8988T (cell line): ENCODE measurements at places on chromosomes 6 and 20.

DNA sequence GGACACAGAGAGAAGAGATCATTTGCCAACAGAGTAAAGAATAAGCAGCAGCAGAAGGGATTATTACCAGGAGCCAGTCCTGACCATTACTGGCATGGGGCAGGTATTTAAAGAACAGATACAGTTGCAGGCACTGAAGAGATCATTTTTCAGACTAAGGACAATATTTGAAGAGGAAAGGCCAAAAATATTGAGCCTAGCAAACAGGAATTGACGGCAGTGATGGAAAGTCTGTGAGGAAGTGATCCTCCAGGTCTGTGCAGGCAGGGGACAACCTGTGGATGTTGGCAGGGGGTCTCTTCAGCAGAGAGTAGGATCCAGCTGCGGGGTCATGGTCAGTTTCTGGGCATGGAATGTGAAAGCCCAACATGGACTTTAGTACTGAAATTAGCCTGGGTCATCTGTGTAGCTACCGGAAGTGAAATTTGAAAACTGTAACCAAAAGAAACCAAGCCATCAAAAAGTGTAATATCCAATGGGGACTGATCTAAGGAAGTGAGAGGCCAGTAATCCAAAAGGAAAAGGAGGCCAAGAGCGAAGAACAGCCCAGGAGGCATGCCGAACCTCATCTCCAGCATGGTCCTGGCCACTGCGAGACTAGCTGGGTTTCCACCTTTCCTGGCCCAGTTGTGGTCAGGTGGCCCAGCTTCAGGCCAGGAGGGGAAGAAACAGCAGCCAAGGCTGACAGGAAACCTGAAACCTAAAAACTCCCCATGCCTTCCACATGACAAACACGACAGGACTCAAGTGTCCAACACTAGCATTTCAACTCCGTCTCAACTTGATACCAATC is 115.1 kb upstream of the TNFAIP3 start:
- no peak for DNase-seq

DNA sequence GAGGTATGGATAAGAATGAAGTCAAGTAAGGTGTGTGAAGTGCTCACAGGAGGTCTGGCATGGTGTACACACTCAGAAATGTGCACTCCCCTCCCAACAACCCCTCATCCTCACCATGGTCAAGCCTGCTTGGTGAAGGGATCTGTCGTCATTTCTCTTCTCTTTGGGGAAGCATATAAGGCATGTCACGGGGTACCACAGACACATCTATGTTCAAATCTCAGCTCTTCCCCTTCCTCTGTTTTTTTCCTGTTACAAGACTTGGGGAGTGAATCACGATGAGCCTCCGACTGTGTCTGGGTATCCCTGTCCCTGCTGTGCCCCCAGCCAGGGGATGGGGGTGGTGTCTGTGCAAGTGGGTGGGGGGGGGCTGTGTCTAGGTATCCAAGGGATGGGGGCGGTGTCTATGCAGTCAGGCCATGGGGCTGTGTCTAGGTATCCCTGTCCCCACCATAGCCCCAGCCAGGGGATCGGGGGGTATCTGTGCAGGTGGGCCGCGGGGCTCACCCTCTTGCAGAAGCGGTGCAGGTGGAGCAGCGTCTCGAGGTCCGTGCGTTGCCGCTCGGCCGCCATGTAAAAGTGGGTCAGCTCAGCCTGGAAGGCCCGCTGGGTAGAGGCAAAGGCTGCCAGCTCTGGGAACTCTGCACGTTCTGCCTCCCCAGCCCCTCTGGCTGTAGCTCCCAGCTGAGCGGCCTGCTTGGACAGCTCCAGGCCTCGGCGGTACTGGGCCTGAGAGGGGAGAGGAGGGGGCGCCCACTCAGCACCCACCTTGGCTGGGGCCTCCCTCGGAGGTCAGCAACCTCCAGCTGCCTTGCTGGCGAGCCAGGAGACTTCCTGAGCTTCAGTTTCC is 43.6 kb downstream of the KIAA1755 start:
- no peak for DNase-seq

- no peak for DNase-seq
Observed at GRCh38 chr6:30463651-30464618, 25.4 kb upstream of the HLA-E start.

GRCh38 chr6:166056637-166057036 is 111.0 kb downstream of the TBXT start:
- no peak for DNase-seq

DNA sequence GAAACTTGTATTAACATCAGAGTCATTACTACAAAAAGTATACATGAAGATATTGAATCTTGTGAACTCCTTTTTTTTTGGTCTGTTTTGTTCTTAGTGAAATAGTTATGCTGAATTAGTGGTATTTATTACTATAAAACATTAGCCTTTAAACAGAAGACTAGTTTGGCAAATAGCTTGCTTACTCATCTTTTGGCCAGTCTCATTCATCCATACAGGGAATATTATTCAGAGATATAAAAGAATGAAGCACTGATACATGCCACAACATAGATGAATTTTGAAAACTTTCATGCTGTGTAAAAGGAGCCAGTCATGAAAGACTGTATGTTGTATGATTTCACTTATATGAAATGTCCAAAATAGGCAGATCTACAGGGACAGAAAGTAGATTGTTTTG is 205.9 kb downstream of the ZFAND3 start:
- no peak for DNase-seq

GRCh38 chr6:13711324-13711732 is 307 bp downstream of the RANBP9 start:
- no peak for DNase-seq

GRCh38 chr6:112041535-112041934 is 12.4 kb upstream of the CCN6 start:
- DNase-seq: no peak

DNA sequence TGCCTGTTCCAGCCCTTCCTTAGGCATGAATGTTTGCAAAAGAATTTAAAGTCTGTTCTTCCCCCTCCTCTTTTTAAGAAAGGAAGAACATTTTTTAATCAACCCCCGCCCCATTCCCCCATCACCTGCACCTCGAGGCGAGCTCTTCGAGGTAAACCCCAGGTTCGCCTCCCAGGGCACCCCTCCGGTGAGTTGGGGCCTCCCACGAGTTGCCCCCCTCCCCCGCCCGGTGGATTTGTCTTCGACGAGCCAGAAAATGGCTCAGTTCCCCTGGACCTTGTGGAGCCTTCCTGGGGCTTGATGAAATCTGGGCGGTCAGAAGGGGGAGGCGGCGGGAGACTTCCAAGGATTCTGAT is 256 bp upstream of the OVOL2 start:
- DNase-seq: peak; percentile 46

GRCh38 chr20:25360631-25361286 is 29.9 kb downstream of the ABHD12 start:
- DNase-seq: peak; percentile 31

- DNase-seq: no peak
Observed at GRCh38 chr6:134247231-134247833, 70.6 kb downstream of the SGK1 start.

- DNase-seq: no peak
Observed at GRCh38 chr6:158619922-158620801, 24.4 kb downstream of the DYNLT1 start.

- DNase-seq: no peak
Observed at GRCh38 chr6:10355115-10355702, 59.7 kb downstream of the TFAP2A start.

DNA sequence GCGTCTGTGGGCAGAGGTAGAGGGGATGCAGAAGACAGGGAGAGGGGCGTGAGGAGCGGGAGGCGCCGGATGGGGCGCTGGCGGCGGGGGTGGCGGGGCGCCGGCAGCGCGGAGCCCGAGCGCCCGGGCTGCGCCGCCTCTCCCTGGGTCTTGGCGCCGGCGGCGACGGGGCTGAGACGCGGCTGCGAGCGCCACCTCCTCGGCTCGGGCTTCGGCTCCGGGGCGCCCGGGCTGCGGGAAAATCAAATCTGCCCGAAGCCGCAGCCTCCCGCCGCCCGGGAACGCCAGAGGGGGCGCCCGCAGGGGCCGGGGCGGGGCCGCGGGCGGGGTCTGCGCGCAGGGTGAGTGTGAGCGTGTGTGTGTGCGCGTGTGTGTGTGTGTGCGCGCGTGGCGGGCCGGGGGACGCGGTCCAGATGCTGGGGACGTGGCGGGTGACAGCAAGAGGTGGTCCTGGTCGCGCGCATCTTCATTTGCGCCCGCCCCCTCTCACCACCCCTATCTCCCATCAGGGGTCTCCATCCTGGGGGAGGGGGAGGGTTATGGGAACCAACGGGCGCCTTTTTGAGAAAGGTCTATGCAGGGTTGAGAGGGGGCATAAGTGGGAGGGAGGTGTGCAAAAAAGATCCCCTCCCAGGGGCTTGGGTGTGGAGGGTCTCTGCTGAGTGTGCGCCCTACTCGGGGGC is 646 bp upstream of the CPNE5 start:
- DNase-seq: peak; percentile 81

DNA sequence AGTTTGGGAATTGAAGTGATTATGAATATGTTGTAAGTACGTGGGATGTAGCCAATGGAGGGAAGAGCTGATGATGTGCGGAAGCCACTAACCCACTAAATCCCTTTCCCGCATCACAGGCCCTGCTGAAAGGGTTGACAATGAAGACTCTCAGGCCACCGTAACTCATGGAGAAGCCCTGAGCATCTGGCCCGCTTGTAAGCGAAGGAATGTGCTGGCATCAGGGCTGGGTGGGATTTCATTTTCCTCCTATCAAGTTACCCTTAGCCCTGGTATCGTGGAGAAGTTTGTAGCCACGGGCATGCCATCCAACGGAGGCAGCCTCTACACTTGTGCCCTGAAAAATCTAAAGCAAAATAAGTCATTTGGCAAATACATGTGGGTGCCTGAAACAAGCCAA is 355.0 kb downstream of the CDH26 start:
- DNase-seq: no peak

DNA sequence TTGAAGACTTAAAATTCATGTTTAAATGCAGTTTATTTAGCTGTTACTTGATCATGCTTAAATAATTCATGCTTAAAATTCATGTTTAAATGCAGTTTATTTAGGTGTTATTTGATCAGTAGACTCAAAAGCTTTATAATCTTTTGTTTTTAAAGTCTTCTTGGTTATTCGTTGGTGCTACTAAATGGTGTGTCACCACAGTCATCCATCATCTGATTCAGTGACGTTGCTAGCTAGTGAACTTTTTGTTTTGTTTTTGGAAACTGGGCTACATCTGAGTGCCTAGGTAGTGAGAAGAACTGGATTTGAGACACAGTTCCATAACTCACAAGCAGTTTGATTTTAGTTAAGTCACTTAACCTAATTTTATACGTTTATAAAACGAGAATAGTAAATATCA is 20.9 kb downstream of the SCAF8 start:
- DNase-seq: no peak

DNA sequence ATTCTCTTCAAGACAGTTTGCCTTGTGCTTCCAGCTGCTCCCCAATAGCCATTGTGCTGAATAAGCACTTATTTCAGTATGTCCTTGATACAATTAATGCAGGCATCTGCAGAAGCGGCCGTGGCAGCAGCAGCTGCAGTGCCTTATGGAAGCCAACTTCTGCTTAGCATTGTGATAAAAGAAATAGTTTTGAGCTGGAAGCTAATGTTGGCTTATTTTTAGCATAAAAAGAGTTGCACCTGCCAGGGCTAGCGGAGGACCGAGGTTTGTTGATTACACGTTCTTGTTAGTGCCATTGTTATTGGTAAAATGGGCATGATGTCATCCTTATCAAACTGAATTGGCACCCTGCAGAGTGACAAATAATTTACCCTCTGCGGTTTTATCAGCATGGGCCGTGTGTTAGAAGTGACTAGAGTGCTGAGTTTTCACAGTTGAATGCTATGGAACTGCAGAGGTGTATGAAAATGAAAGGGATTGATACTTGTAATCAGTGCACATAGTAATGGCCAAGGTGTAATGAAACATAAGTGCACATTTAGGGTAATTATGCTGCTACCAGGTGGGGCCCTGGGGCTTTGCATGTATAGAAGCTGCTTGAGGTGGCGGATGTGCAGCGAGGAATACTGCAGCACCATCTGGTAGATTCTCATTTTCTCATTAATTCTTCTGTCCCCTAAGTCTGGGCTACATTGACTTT is 334.3 kb downstream of the CDKAL1 start:
- DNase-seq: no peak

- no peak for DNase-seq
Observed at GRCh38 chr6:60867548-60867947, 1418.5 kb downstream of the KHDRBS2 start.

GRCh38 chr6:79048611-79049010 is 29.4 kb downstream of the PHIP start:
- DNase-seq: peak; percentile 7

DNA sequence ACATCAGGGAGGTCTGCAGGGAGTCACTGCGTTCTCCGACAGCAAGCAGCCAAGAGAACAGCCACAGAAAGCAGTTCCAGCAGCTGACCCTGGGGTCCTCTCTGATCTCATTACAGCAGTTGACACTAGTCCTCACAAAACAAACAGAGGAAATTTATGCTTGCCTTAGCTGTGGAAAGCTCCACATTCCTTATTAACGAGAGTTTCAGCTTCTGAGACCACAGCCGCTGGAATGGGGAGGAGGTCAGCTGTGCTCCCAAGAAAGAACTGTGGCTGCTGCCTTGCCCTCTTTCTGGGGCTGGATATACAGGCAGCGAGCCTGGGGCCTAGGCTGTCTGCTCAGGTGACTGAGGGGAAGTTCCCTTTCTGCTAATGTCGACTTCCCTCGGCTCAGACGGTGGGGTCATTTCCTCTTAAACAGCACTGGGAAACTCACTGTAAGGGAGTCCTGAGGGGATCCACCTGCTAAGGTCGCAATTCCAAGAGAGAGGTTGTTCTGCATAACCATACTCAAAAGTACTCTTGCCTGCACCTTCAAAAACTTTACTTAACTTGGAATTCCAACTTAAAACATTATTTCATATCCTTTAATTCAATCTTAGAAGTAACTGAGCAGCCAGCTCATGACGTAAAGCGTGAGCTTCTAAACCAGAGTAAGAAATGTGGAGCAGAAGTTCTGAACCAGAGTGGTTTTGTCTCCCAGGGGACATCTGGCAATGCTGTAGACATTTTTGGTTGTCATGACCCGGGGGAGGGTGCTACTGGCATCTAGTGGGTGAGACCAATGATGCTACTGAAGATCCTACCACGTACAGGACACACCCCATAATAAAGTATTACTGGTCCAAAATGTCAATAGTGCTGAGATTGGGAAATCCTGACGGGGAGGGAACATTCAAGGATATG is 80.3 kb downstream of the BACH2 start:
- no peak for DNase-seq

GRCh38 chr6:117204903-117205302 is 60.5 kb upstream of the VGLL2 start:
- DNase-seq: no peak

DNA sequence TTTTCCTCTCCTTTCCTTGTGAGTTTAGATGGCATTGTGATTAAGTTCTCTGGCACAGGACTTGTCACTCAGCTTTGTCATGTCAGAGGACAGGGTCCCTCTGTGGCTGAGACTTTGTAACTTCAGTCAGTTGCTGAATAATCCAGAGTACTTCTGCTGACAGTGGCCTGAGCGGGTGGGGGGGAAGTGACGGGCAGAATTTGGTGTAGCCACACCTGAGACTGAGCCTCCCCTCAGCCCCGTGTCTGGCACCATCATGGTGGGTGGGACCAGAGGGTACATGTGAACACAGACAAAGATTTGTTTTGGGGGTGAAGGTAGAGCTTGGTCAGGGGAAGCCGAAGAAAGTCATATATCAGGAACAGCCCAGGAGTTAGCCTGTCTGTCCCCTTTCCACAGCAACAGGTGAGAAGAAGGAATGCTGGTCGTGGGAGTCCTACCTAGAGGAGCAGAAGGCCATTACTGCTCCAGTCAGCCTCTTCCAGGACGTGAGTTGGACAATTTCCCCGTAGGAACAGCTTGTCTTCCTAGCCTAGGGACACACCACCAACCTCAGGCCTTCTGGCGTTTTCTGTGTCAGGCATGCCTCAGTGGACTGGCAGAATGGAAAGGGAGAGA is 20.9 kb downstream of the L3MBTL1 start:
- no peak for DNase-seq
